ENCODE measurements at places on chromosomes 5 and 9.

- DNase-seq = no peak
Observed at GRCh38 chr9:86408121-86408520, 53.9 kb upstream of the TUT7 start.

- DNase-seq = no peak
Observed at GRCh38 chr5:148458036-148458888, 74.5 kb downstream of the FBXO38 start.

DNA sequence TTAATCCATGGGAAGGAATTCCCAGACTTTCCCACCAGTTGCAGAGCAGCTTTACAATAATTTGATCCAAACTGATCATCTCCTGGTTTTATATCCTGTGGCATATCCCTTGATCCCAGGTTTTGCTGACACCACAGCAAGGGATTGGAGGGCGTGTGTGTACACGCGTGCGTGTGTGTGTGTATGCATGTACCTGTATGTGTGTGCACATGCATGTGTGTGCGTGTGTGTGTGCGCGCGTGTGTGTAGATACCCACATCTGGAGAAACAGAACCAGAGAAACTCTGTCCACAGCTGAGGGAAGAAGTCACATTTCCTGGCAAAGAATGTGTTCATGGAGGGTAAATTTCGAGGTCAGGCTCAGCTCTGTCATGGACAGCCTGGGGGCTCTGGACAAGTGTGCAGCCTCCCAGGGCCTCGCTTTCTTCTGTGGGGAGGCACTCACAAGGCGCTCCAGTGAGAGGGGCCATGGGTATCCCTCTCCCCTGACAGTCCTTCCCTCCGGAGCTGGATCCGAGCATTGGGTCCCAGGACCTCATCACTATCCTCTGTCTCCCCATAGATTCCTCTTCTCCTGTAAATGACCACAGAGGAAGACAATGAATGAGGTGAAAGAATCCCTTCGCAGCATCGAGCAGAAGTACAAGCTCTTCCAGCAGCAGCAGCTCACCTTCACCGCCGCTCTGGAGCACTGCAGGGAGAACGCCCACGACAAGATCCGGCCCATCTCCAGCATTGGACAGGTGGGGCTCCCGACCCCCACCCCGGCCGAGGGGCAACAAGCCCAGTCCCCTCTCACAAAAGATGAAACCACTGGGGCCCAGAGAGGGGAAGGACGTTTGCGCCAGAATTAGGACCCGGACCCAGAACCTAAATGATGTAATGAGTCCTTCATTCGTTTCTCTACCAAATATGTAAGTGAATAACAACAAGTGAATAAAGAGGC is 4.9 kb downstream of the SPACA9 start:
- no peak for DNase-seq

- peak; percentile 71 for DNase-seq
Observed at GRCh38 chr9:99259231-99259918, 37.3 kb downstream of the SEC61B start.

GRCh38 chr5:81837667-81838306 is 86.9 kb upstream of the SSBP2 start:
- DNase-seq = no peak

DNA sequence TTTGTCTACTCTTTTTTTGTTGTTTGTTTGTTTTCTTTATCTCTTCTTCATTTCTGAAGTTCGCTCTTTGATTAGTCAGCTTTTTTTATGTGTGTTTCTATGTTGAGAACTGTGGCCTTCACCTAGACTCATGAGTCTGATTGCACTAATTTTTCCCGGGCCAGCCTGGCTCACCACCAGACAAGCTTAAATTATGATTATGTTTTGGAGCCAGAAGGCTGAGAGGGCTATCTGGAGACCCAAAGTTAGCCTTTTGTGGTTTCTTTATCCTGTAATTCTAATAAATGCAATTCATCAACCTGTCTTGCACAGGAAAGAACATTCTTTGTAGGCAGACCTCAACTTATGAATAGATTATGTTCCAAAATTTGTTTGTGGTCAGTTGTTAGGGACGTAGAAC is 20.8 kb upstream of the ACTBL2 start:
- DNase-seq = no peak

GRCh38 chr5:95644351-95645042 is 2.1 kb upstream of the RFESD start:
- DNase-seq = peak; percentile 70

- no peak for DNase-seq
Observed at GRCh38 chr9:126151031-126151685, 175.5 kb upstream of the MVB12B start.

GRCh38 chr9:102164247-102164646 is 425.8 kb upstream of the GRIN3A start:
- DNase-seq = no peak

GRCh38 chr5:40332970-40333369 is 346.7 kb upstream of the PTGER4 start:
- DNase-seq = no peak

- no peak for DNase-seq
Observed at GRCh38 chr5:146644831-146645230, 128.8 kb upstream of the GPR151 start.

DNA sequence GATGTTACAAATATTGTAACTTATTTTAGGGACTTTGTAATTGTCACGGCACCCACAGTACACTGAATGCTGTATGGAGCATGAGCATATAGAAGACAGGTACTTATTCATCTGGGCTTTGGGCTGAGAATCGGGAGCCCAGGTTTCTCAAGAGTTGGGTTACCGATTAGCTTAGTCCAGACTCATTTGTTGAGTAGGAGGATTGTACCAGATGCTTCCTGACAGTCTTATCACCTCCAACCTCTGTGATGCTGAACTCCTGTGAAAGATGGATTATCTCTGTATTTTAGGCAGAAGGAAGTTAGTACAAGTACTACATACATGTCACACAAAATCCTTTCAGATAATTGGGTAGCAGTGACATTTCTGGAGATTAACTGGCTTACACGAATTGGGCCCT is 79.2 kb downstream of the SV2C start:
- no peak for DNase-seq

- no peak for DNase-seq
Observed at GRCh38 chr5:91474201-91474600, 91.1 kb upstream of the ARRDC3 start.

- DNase-seq = no peak
Observed at GRCh38 chr9:112728401-112728800, 10.5 kb upstream of the INIP start.

GRCh38 chr5:61268871-61269270 is 63.2 kb upstream of the ZSWIM6 start:
- DNase-seq = no peak

- DNase-seq = no peak
Observed at GRCh38 chr5:67019065-67019845, 177.3 kb downstream of the CD180 start.

GRCh38 chr5:158056130-158056825 is 197.3 kb upstream of the CLINT1 start:
- DNase-seq = no peak

- DNase-seq = no peak
Observed at GRCh38 chr5:137622850-137623249, 113.0 kb downstream of the KLHL3 start.

- no peak for DNase-seq
Observed at GRCh38 chr5:67886761-67887160, 328.8 kb upstream of the PIK3R1 start.

GRCh38 chr5:33857037-33857436 is 34.8 kb downstream of the ADAMTS12 start:
- peak; percentile 27 for DNase-seq

Data from activated CD4-positive, alpha-beta memory T cell treated with anti-CD3 and anti-CD28 coated beads for 36 hours (primary cell).